Stimulated activated CD4-positive, alpha-beta T cell treated with anti-CD3 and anti-CD28 coated beads, Interleukin-2, amount 100 ng/mL, for 24 hours (primary cell): ENCODE measurements at places on chromosomes 6 and 20.
A peak's percentile ranks its signal among the peaks of the same experiment; 100 is the strongest.

DNA sequence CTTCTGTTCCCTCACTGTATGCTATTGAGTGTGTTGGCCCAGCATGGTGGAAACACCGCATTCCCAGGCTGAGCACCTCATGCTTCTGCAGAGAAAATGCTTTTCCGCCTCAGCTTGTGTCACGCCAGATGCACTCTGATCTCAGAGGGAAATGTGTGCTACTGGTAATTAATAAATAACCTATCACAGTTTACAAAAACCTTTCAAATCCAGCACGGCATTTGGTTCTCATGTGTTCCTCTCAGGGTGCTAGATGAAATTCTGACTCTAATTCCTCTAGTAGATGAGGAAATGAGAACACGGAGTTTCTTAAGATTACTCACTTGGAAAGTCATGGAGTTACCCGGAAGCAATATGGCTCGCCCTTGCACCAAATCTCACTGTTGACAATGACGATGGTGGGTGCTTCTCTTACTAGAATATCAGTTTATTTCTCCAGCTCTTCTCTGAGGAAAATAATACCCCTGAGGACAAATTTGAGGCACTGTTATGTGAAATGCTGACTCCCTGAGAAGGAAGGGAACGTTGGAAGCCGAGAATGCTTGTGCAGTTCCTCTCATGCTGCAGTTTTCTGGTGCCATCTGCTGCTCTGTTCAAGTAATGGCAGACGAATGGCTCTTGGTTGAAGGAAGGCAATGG lies 116.6 kb downstream of the RNF144B start:
- peak; percentile 31 for DNase-seq

GRCh38 chr6:148926478-148926877 lies 179.6 kb downstream of the UST start:
- no peak for DNase-seq

- no peak for DNase-seq
Observed at GRCh38 chr6:19554356-19555225, 282.6 kb upstream of the ID4 start.

DNA sequence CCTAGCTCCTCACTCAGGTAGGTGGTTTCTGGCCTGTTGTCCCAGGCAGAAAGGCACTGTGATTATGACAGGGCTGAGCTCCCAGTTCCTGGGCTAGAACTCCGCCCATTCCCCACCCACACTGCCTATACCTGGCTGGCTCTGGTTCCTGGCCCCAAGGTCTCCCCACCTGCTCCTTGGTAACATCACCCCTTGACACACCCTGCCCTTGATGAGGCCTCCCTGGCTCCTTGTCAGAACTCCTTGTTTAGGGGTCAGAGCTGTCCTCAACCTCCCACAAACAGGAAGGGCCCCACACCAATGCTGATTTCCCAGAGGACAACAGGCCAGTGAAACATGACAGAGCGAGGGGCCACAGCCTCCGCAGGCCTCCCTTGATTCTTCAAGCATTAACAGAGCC lies 15.5 kb upstream of the MYMX start:
- no peak for DNase-seq

- no peak for DNase-seq
Observed at GRCh38 chr20:21240394-21240793, 62.7 kb upstream of the XRN2 start.

GRCh38 chr20:62170536-62170935 lies 12.3 kb upstream of the MTG2 start:
- no peak for DNase-seq

- DNase-seq, result no peak
Observed at GRCh38 chr6:123967905-123968304, 164.2 kb downstream of the NKAIN2 start.

DNA sequence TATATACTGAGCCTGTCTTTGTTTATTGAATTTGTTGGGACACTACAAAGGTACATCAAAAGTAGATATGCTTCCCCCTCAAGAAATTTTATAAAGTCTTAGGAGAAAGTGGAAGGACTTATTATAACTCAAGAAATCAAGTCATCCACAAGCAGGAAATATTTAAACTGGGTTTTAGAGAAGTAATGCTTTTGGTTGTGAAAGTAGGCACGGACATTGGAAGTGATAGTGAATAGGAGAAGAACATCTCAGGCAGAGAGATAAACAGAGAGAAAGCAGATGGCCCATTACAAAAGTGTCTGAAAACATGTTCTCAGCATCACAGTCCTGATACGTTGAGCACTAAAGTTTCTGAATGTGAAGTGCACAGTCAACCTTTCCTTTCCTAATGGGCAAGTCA lies 415.6 kb upstream of the RNF217 start:
- DNase-seq, result no peak

- DNase-seq, result no peak
Observed at GRCh38 chr20:60021104-60021503, 62.9 kb downstream of the CDH26 start.

DNA sequence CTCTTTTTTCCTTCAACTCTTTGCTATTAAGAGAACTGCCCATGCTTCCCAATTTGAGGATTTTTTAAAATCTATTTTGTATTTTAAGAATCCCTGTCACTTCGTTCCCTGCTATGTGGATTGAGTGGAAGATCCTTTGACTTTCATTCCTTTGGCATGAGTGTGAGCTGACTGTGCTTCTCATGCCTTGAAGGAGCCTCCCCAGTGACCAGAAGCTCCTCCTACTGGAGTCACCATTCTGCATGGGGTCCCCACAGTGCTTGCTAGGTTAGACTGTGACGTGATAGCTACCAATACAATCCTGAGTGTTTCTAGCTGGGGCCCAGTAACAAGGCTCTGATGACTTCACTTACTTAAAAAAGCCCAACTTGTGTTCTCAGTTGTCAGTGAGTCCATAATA lies 104.4 kb upstream of the LAMP5 start:
- DNase-seq, result no peak

DNA sequence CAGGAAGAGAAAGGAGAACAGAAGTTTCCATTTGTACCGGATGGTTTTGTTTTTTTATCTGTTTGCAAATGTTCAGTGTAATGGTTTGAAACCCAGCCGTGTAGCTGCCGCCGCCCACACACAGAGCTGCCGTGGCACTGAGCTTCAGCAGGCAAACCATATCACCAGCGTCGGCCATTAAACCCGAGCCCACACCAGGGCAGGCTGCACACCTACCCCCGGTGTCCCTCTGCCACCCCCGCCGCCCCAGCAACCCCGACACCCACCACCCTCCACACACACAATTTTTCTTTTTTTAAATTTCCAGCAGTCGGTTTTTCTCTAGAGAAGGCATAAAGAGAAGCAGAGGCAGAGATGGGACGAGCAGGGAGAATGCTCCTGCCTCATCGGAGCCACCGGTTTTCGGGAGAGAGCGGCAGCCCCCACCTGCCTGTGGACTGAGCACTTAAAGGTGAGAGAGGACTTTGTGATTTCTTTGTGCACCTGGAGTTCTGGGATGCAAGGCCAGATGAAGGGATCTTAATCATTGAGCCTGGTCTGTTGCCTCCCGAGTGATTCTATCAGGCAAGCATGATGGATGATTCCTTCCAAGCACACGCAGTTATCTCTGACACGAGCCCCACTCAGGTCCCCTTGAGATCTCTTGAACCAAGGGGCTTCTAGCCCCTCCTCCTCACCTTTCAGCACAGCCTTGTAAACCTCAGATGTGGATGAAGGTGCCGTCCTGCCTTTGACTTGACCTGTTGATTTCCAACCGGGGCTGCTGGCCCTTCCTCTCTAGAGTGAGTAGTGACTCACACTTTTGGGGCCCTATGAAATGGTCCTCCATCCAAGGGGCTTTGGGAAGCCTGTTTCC lies 17.5 kb upstream of the ZNF831 start:
- peak; percentile 81 for DNase-seq

DNA sequence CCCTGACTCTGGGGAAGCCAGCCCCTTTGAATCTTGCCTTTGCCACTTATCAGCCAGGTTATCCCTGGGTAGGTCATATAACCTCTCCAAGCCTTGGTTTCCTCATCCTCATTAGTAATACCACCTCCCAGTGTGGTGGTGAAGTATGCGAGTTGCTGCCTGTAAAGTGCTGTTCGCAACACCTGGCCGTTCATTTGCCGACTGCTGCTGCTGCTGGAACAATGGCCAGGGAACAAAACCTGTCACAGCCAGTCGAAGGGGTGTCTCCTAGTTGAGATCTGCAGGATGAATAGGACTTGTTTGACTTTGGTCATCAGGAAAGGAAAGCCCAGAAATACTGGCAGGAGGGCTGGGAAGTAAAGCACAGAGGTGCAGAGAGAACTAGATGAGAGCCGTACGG lies 6.1 kb downstream of the MANBAL start:
- DNase-seq, result no peak

GRCh38 chr6:20024316-20024673 lies 187.1 kb downstream of the ID4 start:
- DNase-seq, result no peak

DNA sequence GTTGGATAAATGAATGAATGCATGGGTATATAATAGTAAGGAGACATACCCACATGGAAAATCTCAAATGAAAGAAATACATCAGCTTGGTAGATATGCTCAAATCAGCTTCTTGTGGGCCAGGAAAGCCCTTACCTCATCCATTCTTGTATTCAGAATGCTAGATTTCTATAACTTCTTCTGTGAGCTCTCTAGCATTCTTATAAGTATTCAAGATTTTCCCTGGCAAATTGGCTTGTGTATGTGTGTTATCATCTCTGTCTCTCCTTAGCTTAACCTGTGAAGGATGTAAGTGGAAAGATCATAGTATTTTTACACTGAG lies 100.8 kb downstream of the OR2B2 start:
- DNase-seq, result no peak

- no peak for DNase-seq
Observed at GRCh38 chr6:13985663-13986325, 61.0 kb downstream of the RNF182 start.
